ENCODE measurements at places on chromosomes 1 and 21.

DNA sequence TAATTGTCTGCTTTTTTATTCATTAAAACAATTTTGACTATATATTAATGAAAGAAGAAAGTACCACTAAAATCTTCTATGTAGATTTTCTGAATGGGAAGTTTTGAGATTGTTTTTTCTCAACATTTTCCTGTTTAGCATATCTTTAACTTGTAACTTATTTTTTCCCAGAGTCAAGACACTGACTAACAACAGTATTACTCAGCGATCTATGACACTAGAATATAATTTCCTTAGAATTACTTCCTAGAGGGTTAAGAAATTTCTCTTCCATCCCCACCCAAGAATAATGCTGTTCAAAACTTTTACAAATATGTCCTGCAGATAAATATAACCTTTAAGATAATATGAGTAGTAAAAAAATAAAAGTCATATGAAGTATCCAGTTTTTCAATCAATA lies 218.2 kb upstream of the NR5A2 start:
- no peak for DNase-seq

DNA sequence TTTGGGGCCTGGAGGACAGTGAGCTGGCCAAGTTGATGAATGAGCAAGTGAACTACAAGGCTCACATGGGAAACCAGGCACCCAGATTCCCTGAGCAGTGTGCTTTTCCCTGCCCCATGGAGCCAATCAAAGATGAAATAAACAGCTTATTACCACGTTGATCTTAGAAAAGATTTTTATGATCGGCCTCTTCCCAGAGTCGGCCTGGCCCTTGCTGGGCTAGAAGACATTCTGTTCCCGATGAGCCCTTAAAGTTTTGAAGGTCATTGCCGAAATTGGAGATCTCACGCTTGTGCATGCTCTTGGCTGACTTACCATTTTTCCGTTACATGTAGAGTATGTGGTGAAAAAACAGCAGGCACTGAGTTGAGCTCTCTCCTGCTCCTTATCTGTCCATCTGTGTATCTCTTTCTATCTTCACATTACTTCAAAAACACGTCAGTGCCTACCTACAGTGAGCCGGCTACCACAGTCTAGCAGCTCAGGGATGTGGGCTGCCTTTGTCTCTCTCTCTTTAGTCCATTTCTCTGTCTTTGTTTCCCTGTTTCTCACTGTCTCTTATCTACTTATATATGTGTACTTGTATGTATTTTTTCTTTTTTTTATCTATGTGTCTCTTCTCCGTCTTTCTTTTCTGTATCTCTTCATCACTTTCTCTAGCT lies 248.8 kb upstream of the USP24 start:
- DNase-seq: no peak

DNA sequence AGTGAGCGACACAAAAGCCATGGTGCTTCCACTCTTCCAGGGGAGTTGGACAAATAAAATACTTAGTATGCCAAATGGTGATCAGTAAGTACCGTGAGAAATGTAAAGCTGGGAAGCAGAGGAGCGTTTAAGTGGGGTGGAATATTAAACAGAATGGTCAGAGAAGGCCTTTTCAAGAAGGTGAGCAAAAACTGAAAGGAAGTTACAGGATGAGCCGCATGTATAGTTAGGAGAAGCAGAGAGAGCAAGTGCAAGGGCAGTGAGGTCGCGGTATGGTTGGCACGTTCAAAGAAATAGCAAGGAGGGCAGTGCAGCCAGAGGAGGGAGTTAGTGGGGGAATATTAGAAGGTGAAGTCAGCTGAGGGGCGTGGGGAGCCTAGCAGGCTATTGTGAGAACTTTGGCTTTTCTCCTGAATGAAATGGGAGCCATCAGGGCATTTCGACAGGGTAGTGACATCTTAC lies 748 bp upstream of the ATP6V0B start:
- DNase-seq: no peak

DNA sequence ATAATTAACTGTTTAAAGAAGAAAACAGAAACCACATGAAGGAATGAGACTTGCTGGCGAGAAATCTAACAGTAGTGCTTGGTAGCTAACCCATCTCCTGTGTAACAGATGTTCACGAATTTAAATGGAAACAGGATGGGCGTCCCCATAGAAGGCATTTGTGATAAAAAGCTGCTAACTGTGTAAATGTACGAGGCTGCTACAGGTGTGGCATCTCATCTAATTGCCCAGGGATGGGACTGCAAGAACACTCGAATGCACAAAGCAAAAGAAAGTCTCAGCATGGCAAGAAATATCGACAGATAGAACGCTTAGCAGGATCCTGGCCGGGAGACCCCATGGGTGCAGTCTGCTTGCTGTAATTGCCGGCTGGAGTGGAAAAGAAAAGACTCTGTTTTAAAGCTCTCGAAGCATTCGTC lies 112.7 kb downstream of the RUNX1 start:
- DNase-seq: no peak

DNA sequence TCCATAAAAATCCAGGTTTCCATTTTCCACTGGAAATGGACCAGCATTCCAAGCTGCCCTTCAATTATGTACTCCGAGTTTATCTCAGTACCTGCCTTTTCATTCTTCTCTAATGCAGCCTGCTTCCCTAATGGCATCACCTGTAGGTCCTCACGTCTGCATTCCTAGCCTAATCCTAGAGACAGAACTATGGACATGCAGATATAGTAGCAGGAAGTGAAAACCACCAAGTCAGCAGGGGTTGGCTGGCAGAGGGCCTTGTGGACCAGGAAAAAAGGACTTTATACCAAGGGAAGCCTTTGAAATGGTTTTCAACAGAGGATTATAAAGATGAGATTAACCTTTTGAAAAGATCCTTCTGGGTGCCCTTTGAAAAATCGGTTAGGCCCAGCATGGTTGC lies 135.7 kb upstream of the L1TD1 start:
- DNase-seq: no peak

DNA sequence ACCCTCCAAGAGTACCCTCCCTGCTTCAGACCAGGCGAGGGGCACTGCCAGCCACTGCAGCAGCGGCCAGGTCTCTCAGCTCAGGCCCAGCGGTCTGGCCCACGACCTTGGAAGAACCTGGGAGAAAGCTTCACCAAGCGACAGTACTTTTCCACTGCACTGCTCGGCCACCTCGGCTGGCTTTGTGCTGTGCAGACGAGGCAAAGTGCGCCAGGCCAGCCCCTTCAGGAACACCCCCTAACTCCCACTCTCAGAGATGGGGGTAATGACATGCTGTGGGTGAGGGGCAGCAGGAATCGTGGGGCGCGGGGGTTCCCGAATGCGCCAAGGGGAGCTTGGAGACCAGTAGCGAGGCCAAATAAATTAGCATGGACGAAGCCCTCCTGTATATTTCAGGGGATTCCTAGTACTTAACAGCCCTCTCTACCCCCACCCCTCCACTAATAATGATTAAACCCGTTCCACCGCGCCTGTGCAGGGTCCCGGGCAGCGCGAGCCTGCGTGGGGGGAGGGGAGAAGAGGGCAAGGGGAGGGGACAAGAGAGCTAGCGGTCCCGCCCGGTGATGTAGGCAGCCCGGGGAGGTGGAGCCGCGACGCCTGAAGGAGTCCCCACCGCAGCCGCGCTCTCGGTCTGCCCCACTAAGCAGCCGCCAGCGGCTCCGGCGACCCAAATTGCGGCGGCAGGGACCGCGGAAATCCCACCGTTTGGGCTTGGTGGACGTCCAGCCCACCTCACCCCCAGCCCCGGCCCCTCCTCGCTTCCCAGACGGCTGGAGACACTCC lies at the start of gene FAM43B:
TSS of gene FAM43B (plus strand) at position 629 of the 783 bp plus-strand sequence. CDS start 401 bp downstream, outside the sequence.
- DNase-seq: no peak

DNA sequence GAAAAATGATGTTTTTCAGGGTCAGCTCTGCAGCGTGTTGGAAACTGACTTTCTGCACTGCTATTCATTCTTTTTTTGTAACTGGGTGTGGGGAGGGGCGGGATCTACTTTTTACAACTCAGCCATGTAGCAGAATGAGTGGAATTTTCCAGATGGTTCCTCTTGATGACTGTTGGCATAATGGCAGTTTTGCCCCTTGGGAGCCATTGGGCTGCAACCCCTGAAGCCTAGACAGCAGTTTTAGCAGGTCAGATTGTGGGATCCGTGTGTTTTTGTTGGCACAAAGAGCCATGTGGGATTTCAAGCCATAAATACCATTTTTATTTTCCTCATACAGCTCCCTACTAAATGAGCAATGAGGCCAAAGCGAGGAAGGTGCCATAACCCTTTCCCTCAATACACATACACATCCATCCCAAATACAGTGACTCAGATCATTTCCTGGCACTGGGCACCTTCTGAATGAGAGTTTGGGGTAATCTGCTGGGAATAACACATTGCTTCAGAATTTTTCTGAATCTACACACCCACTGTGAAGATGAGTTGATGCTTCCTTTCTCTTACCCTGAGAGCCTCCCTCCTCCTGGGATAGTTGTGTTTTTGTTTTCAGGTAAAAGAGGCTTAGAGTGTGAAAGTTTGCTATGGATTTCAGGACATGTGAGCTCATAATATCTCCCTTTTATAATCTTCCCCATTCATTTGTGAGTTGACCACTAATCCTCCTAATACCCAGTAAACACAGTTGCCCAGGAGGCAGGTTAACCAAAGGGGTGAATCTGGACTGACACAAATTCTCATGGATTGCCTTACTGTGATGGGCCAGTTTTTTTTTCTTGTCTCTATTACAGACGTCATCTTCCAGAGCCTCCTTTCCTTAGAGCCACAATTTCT lies 13.1 kb downstream of the S100A10 start:
- no peak for DNase-seq

DNA sequence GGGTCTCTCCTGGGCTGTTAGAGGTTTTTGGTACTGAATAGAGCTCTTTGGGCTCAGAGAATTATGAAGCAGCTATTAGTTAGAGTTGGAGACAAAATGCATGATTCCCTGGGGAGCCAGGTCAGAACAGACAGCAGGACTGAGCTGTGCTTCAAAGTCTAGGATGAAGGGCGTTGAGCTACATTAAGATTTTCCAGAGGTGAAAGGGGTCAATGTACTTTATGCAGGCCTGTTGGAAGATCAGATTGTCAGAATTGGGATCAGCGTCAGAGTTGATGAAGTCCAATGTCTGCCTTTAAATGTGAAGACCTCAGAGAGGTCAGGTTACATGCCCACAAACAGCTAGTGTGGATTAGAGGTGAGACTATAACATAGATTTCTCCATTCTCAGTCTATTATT lies 53.8 kb downstream of the RGS5 start:
- no peak for DNase-seq

DNA sequence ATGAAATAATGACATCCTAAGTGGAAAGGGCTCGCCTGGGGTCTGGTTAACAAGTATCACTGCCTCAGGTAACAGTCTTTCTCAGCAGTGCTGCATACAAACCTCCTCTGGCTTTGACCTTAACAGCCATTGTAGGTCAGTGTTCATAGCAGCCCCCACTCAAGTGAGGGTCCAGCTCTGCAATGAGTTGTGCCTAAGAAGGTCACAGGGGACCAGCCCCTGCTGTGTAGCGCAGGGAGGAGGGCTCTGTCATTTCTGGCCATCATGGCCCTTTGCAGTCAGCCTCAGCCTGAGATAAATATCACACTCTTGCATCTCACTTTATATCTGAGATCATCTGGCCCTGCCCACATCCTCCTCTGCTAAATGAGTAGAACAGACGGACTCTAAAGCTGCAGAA lies 18.1 kb upstream of the MYSM1 start:
- DNase-seq: no peak

GRCh38 chr1:160549665-160550006 lies 26.6 kb upstream of the SLAMF6 start:
- no peak for DNase-seq

DNA sequence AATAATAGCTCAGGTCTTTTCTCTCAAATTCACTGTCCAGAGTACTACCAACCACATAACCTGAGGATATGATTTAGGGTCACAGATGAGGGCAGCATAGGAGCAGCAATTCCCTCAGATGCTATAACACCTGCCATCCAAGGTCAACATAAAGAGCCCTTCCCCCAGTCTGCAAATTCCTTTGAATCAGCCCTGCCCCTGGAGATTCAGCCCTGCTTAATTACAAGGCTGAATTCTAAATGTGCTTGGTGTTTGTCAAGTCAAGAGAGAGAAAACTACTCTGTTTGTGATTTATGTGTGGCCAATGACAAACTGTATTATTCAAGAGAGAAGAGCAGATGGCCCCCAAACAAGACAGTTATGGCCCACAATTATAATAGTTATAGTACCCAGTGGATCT lies 195.7 kb upstream of the ADGRL2 start:
- DNase-seq: no peak

DNA sequence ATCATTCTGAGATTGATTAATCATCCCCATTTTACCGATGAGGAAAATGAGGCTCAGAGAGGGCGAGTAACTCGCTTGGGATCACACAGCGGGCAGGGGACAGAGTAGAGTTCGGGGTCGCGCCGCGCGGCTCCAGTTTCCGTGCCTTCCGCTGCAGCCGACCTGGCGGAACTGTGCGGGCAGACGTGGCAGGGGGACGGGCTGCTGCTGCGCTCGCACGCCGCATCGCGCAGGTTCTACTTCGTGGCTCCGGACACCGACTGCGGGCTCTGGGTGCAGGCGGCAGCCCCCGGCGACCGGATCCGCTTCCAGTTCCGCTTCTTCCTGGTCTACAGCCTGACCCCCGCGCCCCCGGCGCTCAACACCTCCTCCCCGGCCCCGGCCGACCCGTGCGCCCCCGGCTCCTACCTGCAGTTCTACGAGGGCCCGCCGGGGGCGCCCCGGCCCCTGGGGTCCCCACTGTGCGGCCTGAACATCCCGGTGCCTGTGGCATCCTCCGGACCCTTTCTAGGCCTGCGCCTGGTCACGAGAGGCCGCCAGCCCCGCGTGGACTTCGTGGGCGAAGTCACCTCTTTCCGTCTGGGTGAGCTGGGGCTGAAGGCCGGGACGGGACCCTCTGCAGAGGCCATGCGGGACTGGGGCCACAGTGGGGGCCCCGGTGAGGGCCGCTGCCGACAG lies 2.3 kb downstream of the LDLRAD2 start:
- DNase-seq: peak; percentile 7

GRCh38 chr1:234507089-234507488 lies 28.1 kb upstream of the TARBP1 start:
- DNase-seq: no peak

- no peak for DNase-seq
Observed at GRCh38 chr1:156577550-156577949, 2.0 kb upstream of the TTC24 start.

DNA sequence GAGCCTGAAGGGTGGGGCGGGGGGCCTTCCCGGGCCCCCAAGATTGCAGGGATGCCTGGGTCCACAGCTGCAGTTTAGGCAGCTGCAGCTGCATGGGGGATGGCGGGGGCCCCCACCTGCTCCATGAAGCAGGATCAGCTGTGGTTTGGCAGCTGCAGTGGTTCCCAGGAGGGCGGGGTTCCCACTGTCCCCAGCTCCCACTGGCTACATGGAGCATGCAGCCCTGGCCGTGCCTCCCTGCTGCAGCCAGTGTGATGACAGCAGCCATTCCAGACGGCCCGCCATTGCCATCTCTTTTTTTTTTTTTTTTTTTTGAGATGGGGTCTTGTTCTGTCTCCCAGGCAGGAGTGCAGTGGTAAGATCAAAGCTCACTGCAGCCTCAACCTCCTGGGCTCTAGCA lies 992 bp upstream of the C1QA start:
- DNase-seq: no peak

GRCh38 chr21:45574081-45574501 lies 31.9 kb upstream of the SLC19A1 start:
- no peak for DNase-seq
